ENCODE measurements at places on chromosomes 2 and 18.

GRCh38 chr2:75100011-75100800 is 99.1 kb downstream of the TACR1 start:
- DNase-seq = peak; percentile 98

GRCh38 chr18:52764316-52764715 is 424.3 kb downstream of the DCC start:
- DNase-seq = no peak

GRCh38 chr2:98160554-98160953 is 73.6 kb downstream of the VWA3B start:
- DNase-seq = no peak

- DNase-seq = peak; percentile 74
Observed at GRCh38 chr2:42196403-42197267, 27.5 kb downstream of the EML4 start.

- DNase-seq = no peak
Observed at GRCh38 chr2:180905002-180905401, 75.4 kb upstream of the UBE2E3 start.

DNA sequence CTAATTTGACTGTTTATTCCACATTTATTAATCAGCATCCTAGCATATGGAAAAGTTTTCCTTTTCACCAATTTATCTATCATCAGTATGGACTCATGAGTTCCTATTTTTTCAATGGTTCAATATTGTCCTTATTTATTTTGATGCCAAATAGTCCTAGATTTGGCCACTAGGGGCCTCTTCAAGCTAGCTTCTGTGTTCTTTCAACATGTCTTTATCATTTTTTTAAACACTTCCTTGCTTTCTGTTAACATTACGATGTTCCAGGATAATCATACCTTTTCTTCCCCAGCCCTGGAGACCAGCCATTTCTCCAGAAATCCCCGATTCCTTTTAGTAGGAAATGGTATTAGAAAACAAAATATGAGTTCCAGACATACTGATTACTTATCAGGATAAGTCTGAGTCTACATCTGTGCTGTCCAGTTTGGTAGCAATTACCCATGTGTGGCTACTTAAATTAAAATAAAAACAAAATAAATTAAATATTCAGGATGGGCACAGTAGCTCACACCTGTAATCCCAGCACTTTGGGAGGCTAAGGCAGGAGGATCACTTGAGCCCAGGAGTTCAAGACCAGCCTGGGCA is 70.6 kb downstream of the RPE start:
- peak; percentile 40 for DNase-seq

All from fibroblast of skin of right biceps (primary cell).